NCI-H2107 (cell line): ENCODE measurements at places on chromosomes 1 and 21.

GRCh38 chr1:170721621-170722020 lies 57.7 kb downstream of the PRRX1 start:
- no peak for DNase-seq

- DNase-seq = no peak
Observed at GRCh38 chr1:221810406-221810805, 68.5 kb upstream of the DUSP10 start.

DNA sequence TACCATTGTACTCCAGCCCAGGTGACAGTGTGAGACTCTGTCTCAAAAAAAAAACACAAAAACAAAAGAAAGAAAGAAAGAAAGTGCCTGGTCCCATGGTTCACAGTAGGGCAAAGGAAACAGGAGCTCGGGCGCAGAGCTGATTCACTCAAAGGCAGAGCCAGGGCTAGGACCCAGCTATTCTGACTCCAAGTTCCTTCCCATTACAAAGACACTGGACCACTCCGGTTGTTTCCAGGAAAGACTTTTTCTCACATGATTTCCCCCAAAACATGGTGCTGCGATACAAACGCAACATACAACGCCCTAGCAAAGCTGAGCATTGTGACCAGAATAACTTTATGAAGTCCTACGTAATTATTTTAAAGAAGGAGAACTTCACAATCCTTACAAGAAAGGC lies 10.7 kb downstream of the ABCG1 start:
- DNase-seq = no peak

- DNase-seq = no peak
Observed at GRCh38 chr1:87202922-87203655, 125.6 kb upstream of the LMO4 start.
